Mesenteric fat pad (tissue), 1 donor: ENCODE measurements at places on chromosomes 2 and 18.
A peak's percentile ranks its signal among the peaks of the same experiment; 100 is the strongest.

GRCh38 chr18:76208678-76209306 is 286.2 kb downstream of the ZNF516 start:
- DNase-seq, result no peak

DNA sequence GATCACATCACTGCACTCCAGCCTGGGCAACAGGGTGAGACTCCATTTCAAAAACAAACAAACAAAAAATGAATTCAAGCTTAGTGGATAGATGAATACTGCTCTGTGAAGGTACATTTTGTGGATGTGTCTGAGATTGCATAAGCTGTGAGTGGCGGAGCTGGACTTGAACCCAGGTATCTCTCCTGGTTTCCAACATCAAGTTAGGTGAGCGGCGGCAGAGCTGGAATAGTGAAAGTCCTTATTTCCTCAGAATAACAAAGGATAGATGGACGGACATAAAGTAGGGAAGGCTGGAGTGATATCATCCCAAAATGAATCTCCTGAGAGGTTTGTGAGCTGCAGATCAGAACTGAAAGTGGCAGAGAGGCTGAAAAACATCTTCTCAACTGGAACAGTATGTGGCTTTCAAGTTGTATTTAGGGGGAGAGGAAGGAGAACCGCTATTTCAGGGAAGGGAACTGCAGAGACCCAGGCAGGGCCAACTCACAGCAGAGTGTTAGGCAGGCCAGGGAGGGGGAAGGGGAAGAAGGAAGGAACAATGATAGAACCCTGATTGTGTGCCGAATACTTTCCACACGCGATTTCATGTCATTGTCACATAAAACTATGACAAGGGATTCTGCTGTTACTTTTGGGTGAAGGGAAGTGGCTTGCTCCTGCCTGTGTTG is 106.2 kb downstream of the LPIN1 start:
- DNase-seq, result no peak

DNA sequence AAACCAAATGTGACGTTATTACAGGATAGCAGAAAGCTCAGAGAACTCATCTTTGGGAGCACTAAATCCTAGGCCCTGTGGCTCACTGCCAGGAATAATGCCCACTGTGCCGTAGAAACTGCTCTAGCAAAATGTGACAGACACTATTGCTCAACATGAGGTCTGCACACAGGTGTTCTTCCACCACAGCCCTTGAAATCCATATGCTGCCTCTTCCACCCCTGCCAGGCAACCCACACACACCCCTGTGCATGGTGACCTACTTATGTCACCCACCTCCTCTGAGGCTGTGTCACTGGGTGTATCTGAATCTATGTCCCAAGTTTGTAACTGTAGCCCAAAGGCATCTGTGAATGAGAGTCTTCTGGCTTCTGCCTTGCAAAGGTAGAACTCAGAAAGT is 66.1 kb upstream of the MBOAT2 start:
- DNase-seq, result no peak

DNA sequence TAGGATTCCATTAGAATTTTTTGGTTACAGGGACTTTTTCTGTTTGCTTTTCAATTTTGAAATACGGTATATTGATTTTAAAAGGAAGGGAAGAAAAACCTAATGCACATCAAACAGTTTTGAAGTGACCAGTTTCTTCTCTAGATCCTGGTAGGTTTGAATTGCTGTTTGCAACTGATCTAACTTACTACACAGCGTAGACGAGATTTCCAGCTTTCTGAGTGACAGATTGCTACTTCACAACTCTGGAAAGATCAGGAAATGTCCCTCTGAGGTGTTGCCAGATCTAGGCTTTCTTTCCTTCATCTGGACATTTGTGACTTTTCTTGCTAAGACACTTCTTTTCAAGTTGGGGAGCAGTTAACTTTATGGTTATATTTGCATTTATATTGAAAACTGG is 112.2 kb downstream of the DIS3L2 start:
- DNase-seq, result no peak

GRCh38 chr2:72755647-72756423 is 70.0 kb downstream of the EXOC6B start:
- no peak for DNase-seq

DNA sequence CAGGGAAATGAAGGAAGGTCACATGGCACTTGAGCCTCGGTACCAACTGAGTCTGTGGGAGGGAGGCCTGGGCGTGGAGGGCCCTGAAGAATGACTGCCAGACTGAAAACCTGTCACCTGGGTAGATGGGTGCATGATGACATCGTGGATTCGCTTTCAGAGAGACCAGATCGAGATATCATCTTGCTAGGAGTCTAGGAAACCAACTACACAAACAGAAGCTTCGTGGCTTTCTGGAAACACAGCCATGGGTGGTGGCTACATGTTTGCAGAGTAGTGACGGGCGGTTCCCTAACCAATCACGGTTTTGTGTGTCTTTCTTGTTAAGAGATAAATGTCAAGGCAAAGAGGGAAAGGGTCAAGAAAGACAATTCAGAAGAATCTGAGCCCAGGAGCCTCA is 155.0 kb downstream of the EIPR1 start:
- no peak for DNase-seq

GRCh38 chr2:187050409-187050998 is 201.5 kb upstream of the ZSWIM2 start:
- no peak for DNase-seq

DNA sequence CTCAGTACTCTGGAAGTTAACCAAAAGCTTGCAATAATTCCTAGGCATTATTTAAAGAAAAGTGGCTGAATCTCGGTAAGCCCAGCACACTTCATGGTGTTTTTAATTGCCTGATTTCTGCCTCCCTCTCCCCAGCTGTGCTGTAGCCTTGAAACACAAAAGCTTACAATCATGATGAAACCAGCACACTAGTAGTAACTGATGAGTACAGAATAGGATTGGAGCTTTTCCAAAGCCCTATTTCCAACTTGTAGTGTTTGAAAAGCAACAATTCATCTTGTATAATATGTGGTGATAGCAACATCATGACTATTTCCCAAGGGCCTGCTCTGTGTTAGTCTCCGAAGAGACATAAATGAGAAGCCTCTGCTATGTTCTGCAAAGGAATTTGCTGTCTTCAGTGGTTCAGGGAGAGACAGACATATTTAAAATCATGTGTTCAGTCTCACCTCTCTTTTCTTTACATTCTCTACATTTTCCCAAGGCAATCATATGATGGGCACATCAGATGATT is 1015.0 kb downstream of the BCL11A start:
- DNase-seq, result no peak

GRCh38 chr2:67945940-67946339 is 116.9 kb downstream of the C1D start:
- no peak for DNase-seq

GRCh38 chr2:237449193-237449881 is 35.4 kb upstream of the COL6A3 start:
- peak; percentile 85 for DNase-seq

DNA sequence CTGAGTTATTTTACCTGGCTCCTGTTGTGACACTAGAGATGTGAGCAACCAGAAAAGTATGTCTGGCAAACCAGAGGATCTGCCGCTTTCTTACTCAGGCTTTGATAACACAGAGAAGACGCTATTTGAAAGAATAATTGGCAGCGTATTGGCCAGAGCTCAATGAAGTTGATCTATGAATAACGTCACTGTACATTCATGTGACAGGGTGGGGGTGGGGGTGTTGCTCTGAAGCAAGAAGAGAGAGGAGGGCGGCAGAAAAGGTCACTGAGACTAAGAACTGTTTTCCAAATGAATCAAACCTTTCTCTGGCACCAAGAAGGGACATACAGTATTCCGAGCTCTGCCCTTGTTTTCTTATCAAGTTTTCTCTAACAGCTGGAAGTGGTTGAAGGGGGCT is 1.7 kb upstream of the ONECUT2 start:
- DNase-seq, result no peak

- no peak for DNase-seq
These were observed 421.7 kb upstream of the CDH20 start for GRCh38 chr18:60911504-60911903.

DNA sequence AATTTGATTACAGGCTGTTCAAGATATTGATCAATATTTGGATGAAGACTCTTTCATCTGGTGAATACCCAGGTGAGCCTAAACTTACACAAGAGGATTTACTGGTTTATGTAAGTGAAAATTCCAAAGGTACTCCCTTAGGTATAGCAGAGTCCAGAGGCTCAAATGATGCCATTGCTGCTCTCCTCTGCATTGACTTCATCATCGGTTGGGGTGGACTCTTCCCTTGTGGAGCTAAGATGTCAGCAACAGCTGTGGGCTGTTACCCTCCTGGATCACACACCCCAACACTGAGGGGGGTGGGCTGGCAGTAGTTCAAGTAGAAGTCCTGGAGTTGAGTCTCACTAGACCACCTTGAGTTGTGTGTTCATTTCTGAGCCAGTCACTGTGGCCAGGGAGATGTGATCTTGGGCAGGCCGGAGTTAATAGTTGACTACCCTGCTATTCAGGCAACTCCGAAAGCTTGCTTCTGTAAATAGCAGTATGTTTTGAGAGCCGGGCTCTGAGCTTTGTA is 236.9 kb downstream of the PTPRM start:
- no peak for DNase-seq

GRCh38 chr18:48197819-48198218 is 211.4 kb downstream of the ZBTB7C start:
- DNase-seq, result no peak

DNA sequence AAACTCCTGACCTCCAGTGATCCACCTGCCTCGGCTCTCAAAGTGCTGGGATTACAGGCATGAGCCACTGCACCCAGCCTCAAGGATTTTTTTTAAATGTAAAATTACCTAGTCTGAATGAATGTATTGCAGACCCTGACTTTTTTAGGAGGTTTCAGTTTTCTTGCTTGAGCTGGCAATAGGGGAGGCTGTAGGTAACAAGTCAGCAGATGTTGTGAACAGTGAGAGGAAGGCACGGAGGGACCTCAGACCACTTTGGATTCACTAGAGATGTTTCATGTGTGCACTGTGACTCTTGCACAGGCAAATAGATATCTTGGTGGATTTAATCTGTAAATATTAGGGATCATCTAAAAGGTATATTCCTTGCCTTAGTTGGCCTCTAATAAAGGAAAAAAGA is 6.4 kb downstream of the NDUFV2 start:
- no peak for DNase-seq

GRCh38 chr2:48597492-48597891 is 20.2 kb upstream of the GTF2A1L start:
- DNase-seq, result no peak

GRCh38 chr2:26355038-26355995 is 8.7 kb upstream of the ADGRF3 start:
- DNase-seq, result no peak

- no peak for DNase-seq
These were observed 37.8 kb upstream of the TMEM182 start for GRCh38 chr2:102724016-102724490.

DNA sequence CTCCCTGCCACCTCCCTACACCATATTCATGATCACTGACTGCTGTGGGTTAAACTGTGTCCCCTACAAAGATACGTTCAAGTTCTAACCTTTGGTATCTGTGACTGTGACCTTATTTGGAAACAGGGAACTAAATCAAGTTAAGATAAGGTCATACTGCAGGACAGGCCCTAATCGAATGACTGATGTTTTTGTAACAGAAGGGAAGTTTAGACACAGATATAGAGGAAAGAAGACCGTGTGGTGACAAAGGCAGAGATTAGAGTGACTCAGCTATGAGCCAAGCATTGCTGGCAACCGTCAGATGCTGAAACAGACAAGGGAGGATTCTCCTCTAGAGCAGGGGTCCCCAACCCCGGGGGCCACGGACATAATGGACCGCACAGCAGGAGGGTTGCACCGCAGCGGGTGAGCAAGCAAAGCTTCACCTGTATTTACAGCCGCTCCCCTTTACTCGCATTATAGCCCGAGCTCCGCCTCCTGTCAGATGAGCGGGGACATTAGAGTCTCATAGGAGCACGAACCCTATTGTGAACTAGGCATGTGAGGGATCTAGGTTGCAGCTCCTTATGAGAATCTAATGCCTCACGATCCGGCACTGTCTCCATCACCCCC is 28.9 kb upstream of the RNF152 start:
- DNase-seq, result no peak

DNA sequence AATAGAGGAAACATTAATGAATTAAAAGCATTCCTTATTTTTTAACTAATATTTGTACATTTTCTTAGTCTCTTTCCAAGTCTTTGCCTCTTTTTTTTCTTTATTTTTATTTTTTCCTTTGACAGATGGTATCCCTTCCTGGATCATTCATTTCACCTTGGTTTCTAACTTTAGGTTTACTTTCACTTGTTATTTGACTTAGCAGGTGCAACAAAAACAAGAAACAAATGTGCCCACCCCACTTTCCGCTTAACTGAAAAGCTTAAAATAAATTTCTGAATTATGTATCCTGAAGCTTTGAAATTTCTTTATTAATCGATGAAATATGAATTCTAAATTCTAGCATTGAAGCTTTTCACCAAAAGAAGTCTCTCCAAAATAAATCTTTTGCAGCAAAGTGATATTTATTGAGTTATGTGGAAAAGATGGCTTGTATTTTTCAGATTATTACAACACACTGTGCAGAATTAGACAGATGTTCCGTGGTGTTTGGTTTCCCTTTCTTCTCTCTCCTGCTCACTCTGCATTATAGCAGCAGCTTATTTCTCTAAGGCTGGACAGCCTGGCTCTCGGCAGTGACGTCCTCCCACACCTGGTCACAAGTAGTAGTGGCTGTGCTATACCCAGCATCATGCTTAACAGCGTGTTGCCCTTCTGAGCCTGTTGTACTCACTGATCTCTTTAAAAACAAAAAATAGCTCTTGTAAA is 99.1 kb upstream of the ZNF397 start:
- no peak for DNase-seq

DNA sequence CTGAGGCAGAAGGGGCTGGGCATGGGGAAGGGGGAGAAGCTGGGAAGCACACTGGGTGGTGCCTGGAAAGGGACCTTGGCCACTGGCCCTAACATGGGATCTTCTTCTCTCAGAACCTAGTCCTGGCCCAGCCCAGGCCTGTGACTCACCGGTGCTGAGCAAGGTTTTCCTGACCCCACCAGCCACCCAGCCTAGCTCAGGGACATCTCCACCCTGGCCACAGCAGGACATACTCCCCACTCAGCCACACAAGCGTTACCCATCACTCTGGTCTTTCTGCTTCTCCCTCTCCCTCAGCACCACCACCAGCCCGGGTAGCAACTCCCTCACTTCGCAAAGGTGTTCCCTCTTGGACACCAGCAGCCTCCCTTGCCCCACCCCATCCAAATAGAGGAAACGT is 22.8 kb downstream of the TNS1 start:
- no peak for DNase-seq

DNA sequence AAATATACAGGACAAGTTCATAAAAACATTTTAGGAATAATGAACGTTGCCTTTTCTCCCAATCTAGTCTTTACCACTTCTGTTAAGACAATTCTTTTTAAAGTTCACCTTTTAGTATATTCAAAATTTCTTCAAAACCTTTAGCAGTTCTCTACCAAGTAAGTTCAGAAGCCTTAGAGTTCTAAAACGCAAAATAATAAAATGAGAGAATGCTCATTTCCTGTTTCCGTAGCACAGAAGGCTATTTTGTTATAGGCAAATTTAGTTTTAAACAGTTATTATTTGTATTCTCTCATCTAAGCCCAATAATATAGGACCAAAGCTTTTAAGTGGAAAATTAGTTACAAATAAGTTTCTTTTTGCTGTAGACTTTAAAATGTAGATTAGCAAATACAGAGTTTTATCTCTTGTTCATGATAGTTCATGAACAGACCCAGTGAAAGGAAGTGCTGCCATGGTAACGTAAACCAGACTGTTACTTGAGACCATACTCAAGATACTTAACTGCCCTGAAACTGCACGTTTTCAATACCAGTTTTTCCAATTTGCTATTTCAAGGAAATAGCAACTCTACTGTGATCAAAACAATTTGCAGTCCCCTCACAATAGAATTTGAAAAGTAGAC is 173.1 kb upstream of the STON1 start:
- no peak for DNase-seq

- DNase-seq, result peak; percentile 84
These were observed 628 bp downstream of the CREG2 start for GRCh38 chr2:101386599-101387150.
